ENCODE measurements at places on chromosomes 4 and X.
A peak's percentile ranks its signal among the peaks of the same experiment; 100 is the strongest.

DNA sequence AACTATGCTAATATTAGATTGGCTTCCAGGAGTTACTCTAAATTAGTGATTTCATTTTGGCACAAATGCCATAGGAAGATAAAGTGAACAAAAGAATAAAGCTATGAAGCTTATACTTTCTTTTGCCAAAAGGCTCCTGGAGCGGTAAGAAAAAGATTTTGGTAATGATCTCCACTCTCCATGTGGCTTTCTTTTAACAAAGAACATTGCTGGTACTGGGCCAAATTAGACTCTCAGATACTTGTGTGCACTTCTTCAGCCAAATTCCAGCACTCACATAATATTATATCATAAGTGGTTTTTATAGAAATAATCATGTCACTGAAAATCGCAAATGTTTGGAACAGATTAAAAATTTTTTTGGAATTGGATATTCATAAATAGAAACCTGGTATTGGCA, 142.4 kb upstream of the FGF13 start:
- DNase-seq: no peak

DNA sequence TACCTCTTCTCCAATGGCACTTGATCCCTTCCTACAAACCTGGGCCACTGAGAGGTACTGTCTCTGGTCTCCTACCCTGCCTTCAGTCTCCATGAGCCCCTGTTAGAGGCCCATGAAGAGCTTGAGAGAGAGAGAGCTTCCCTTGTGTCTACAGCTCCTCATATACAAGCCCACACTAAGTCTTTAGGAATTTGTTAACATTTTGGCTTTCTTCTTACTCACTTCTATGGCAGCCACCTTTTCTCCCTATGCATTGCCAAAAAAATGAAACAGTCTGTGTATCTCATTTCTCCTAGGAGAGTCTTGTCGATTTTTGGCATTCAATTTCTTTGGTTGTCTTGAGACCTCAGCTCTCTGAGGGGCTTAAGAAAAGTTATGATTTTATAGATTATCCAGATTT, 90.9 kb upstream of the LNX1 start:
- no peak for DNase-seq

GRCh38 chrX:119181491-119181890, 53.9 kb upstream of the KIAA1210 start:
- peak; percentile 9 for DNase-seq

DNA sequence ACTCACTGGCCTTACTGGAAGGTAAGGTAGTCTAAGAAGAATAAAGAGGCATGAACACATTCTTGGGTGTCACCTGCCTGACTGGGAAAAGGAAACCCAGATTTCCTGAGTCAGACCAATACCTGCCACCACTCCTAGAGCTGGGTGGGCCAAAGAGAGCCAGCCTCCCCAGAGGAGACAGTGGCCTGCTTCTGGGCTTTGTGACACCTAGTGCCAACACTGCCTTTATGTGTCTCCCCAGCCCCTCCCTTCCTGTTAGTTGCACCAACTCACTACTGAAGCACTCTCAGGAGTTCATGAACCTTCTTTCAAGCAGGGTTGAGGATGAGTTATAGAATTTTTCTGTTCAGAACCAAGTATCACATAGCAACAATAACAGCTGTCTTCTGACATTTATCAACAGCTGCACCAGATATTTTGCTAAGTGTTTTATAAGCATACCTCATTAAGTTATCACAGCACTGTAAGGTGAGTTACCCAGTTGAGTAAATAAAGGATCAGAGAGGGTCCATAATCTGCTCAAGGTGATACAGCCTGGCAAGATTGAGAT, 77.6 kb upstream of the ETNPPL start:
- DNase-seq: no peak

DNA sequence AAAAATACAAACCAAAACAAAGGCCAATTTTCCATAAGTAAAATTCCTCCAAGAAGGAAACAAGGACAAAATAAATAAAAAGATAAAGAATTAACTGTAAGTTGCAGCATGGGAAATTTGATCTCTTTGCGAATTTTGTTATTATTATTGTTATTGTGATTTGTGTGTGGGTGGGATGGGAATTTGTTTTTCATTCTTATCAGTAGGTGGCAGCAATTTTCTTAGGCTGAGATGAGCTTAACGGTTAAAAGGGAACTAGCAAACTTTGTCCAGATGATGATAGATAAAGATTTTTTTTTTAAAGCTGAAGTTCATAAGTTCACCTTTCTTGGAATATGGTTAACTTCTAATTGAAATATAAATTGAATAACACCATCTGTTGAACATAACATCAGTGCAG, 83.2 kb upstream of the IL1RAPL2 start:
- no peak for DNase-seq

GRCh38 chr4:96092151-96092705, 252.3 kb downstream of the PDHA2 start:
- DNase-seq: no peak

- no peak for DNase-seq
Observed at GRCh38 chr4:51998837-51999236, 21.3 kb downstream of the LRRC66 start.

- no peak for DNase-seq
Observed at GRCh38 chrX:130413415-130413814, 11.6 kb downstream of the RBMX2 start.

DNA sequence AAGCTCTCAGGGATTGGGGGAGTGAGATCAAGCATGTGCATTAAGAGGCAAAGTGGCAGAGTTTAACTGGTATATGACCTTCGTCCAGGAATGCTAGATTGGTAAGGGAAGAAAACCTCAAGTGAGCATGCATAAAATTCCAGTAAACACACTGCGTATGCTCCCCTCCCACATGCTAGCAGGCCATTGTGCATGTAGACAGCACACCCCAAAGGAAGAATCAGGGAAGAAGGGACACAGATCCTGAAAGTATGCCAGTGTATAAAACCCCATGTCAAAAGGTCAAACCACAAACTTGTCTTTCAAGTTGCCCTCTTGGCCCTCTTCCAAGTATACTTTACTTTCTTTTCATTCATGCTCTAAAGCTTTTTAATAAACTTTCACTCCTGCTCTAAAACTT, 405.2 kb upstream of the CNKSR2 start:
- no peak for DNase-seq

GRCh38 chr4:8515316-8516060, 64.7 kb upstream of the GPR78 start:
- DNase-seq: no peak

Measured in HuH-7.5 (cell line).